ENCODE measurements at places on chromosomes 13 and 19.
A peak's percentile ranks its signal among the peaks of the same experiment; 100 is the strongest.

GRCh38 chr19:16266586-16266942 is 58.1 kb upstream of the KLF2 start:
- DNase-seq = peak; percentile 86

DNA sequence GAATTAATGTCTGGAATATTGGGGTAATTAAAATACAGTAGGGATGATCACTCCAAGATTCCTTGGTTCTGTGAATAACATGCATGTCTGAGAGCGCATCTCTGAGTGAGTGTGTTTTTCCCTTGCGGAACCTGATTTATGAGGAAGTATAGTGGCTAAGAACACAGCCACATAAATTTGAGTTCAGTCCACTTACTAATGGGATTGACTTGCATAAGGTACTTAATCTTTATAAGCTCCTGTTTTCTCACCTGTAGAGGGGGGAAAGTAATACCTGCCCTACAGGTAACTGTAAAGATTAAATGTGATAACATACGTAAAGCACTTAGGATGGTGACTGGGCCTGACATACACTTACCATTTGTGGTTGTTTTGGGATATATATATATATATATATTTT is 60.8 kb downstream of the KLF5 start:
- no peak for DNase-seq

DNA sequence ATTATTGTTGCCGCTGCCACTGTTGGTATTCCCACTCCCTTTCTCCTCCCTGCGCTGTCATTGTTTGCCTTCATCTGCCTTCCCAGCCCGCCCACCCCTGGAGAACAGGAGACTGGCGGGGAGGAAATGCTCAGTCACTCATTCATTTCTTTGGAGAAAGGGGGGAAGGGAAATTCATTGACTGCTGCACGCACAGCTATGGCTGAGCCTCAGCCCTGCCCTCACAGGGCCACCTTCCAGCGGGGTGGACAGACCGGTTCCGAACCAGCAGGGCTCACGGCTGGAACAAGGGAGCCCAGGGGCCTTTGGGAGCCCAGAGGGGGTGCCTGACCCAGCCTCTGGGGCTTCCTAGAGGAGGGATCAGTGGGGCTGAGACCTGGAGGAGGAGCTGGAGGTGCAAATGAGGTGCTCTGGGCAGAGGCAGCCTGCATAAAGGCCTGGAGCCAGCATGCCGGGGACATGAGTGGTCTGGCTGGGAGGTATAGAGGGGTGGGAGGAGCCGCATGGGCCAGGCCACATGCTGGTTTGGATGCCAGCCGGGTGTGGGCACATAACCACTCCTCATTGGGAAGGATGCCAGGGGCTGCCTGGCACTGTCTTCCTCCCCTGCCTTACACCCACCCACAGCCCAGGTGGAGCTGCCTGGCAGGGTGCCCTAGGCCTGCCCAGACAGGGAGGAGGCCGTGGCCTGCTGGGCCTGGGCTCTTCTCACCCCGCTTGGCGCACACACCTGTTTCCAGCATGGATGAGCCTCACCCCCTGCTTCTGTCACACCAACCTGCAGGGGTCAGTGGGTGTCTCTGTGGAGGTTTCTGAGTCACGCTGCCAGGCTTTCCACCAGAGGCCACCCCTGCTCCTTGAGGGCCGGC is 26.8 kb downstream of the PPP5C start:
- no peak for DNase-seq

DNA sequence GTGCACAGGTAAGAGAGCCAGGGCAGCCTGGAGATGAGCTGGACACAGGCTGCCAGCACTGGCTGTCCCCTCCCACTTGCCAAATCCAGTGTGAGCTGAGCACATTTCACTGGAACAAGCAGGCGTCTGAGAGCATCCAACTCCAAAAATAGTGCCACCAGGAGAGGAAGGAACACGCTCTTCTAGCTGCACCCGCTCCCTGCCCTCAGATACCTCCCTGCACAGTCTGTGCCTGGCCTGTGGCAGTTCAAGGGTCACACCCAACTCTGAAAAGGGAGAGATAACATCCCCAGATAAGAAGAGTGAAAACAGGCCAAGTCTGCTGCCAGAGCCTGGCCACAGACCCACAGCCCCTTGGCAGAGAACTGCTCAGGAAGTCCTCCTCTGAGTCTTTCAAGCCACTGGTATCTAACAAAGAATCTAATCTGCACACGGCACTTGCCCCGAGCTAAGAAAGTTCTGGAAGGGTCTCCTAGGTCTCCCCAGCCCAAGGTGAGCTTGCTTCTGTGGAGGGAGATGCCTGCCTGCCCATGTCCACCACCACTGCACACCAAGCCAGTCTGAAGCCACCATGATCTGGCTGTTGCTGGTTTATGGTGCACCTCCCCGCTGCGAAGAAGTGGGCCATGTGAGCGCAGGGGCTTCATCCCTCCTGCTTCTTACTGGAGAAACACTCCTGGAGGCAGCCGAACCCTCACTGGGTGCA is 14.7 kb downstream of the ELL start:
- peak; percentile 69 for DNase-seq

GRCh38 chr13:49776871-49777270 is 15.6 kb downstream of the KPNA3 start:
- no peak for DNase-seq

DNA sequence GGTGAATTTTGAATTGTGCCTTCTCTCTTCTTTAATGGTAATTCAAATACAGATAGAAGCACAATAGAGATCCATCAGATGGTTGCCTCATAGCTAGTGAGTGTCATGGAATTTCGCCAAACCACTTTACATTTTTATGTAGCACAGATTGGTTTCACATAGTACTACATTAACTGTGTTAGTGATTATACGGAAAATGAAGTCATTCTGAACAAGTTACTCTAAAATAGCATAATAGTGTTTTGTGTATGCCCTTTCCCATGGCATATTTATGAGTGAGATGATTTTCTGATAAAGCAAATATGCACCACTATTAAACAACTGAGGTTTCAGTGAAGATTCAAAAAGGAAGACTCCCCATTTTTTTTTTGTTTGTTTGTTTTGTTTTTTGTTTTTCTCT is 1623.5 kb downstream of the PCDH9 start:
- DNase-seq = no peak
